Choroid plexus epithelial cell (primary cell): ENCODE measurements at places on chromosomes 5 and 9.

DNA sequence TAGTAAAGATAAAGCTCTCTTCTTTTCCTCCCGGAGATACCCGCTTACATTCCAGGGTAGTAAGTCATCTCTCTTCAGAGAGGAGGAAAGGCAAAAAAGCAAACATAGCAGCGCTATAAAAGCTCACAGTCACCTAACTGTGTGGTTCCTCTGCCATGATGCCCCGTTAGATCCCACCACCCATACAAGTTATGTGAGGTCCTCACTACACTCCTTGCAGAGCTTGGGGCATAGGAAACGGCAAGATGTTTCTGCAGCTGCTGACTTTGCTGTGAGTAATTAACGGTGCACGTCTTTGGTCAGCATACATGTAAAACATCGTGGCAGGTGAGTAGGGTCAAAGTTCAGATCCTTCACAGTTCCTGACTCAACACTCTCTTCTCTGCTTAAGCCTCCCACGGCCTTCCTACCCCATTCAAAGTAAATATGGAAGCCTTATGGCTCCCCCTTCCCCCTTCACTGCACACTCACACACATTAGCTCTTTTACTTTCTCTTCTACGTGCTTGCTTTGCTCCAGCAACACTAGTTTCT is 218.9 kb downstream of the DIRAS2 start:
- peak; percentile 10 for DNase-seq

- DNase-seq = no peak
Observed at GRCh38 chr9:114382699-114383520, 4.9 kb downstream of the AKNA start.

- no peak for DNase-seq
Observed at GRCh38 chr9:93226819-93227218, 42.9 kb downstream of the WNK2 start.

GRCh38 chr5:127649018-127649439 is at the start of gene CTXN3:
Gene CTXN3, plus strand, starts transcription at chr5:127649082. Its CDS starts 8,440 bp downstream, at chr5:127657522.
- DNase-seq = no peak

- no peak for DNase-seq
Observed at GRCh38 chr5:148923023-148923422, 96.6 kb downstream of the ADRB2 start.

GRCh38 chr9:73059247-73059646 is 92.4 kb upstream of the ANXA1 start:
- no peak for DNase-seq

DNA sequence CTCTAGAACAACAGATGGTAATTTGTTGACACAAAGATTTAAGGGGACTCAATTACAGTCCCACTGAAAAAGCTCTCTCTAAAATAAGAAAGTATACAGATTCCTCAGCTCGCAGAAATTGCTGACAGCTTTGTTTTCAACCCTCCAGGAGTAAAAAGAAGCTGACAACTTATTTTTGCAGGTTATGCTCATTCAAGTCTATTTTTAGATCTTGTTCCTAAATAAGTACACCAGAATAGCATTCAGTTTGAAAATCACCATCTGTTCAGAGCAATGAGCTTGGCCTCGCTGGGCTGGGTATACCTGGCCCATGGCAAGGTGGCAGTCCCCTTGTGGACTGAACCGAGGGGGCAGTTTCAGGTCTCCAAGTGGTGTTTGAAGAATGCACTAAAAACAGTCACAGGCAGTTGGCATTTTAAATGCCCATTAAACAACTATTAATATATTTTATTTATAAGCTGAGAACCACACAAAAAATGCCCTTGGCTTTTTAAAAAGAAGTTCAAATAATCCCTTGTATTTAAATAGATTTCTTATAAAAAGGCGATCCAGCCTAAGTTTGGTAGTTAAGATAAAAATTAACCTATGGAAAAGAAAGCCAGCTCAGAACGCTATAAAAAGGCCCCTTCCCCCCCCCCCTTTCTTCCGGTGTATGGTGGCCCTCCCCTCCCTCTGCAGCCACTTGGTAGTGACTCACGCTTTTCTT is 169.2 kb downstream of the AUH start:
- peak; percentile 65 for DNase-seq

DNA sequence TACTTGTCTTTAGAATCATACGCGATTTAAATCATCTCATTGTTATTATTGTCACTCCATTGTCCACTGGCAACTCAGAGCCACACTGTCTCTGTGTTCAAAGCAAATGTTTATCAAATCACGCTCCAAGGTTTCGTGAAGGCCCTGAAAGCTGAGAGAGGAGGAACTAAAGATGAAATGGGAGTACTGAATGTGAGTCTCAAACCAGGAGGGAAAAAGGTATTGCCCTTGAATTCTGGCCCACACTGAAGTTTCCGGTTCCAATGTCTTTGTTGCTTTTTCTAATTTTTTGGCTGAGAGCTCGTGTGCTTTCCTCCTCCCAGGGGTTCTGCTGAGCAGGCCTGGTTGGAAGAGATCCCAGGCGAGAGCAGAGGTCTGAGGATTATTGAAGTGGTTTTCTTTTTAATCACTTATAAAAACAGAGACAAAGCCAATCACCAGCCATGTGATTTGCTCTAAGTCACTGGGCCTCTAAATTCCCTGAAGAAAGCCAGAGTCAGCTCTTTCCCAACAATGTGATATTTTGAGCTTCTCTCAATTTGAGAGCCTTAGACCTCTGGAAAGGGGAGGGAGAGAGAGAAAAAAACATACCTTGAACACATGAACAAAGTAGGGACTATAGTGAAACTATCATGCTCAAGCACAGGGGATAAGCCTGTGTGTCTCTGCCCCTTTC is 420.8 kb upstream of the GRAMD2B start:
- DNase-seq = peak; percentile 98

GRCh38 chr5:53350991-53351770 is 129.2 kb upstream of the FST start:
- DNase-seq = peak; percentile 49
